ENCODE measurements at places on chromosomes 6 and 20. TPM values are rescaled to one million over a fixed set of nuclear protein-coding genes. Genes with fewer than 3 reads are reported as not detected.

The GINS1 gene
- 18.4 TPM for total RNA-seq

The BHLHE23 gene
- total RNA-seq = not detected

The PRPF6 gene
- total RNA-seq = 39.0 TPM

The PLCB1 gene
- 1.7 TPM for total RNA-seq

The RSPH4A gene
- not detected for total RNA-seq

The MAPK14 gene
- 36.7 TPM for total RNA-seq

The CABLES2 gene
- total RNA-seq = 5.5 TPM

Data from bronchus fibroblast of lung (primary cell).